Naive thymus-derived CD8-positive, alpha-beta T cell (primary cell): ENCODE measurements at places on chromosomes 5 and 9. TPM values are rescaled to one million over a fixed set of nuclear protein-coding genes. Genes with fewer than 3 reads are reported as not detected.

DNA sequence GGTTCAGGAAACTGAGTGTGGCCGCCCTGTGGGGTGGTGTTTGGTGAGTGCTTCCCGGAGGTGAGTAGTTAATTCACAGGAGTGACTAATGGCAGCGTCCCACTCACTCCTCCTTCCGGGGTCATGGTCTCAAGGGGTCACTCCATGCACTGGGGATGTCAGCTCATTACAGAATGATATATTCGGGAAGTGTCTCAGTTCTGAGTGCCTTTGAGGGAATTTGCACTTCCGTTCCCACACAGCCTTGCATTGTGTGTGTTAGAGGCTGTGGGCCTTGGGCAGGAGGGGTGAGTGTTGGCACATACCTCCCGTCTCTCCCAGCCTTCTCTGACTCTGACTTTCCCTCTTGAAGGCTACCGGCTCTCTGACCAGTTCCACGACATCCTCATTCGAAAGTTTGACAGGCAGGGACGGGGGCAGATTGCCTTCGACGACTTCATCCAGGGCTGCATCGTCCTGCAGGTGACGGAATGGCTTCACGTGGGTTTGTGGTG lies 10.5 kb upstream of the AHRR start:
- H3K36me3 ChIP-seq: peaks cover 55% of the 10 kb centered on the region
- H3K4me3 ChIP-seq: no peak overlapping the region
- H3K4me1 ChIP-seq: no peaks in the 10 kb centered on the region

DNA sequence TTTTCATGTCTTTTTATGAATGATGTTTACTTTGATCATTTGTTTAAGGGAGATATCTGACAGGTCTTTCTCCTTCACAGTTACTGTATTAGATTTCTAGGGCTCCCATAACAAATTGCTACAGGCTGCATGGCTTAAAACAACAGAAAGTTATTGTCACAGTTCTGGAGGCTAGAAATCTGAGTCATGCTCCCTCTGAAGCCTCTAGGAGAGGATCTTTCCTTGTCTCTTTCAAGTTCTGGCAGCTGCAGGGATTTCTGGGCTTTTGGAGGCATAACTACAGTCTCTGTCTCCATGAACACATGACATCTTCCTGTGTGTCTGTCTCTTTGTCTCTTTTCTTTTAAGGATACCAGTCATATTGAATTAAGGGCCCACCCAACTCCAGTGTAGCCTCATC lies 557.3 kb upstream of the SEMA6A start:
- DNase-seq: no peak
- H3K27me3 ChIP-seq: no peaks in the 10 kb centered on the region
- no peaks in the 10 kb centered on the region for H3K36me3 ChIP-seq
- no peak overlapping the region for H3K4me3 ChIP-seq
- no peak overlapping the region for H3K27ac ChIP-seq

DNA sequence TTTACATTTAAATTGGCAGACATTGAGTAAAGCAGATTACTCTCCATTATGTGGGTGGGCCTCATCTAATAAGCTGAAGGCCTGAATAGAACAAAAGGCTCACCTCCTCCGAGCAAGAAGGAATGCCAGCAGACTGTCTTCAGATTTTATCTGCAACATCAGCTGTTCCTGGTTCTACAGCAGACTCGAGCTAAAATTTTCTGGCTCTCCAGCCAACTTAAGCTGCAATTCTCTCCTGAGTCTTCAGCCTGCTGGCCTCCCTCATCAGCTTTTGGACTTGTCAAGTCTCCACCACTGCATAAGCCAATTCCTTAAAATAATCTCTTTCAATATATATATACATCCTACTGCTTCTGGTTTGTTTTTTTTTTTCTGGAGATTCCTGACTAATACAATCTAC lies 12.5 kb downstream of the TRPM3 start:
- no peaks in the 10 kb centered on the region for H3K36me3 ChIP-seq
- DNase-seq: no peak
- H3K27ac ChIP-seq: no peak overlapping the region
- no peaks in the 10 kb centered on the region for H3K27me3 ChIP-seq
- no peak overlapping the region for H3K4me3 ChIP-seq

- peaks cover 40% of the 10 kb centered on the region for H3K4me1 ChIP-seq
- no peaks in the 10 kb centered on the region for H3K36me3 ChIP-seq
- no peak overlapping the region for H3K27ac ChIP-seq
- H3K27me3 ChIP-seq: no peaks in the 10 kb centered on the region
Observed at GRCh38 chr5:150460781-150461180, 11.2 kb upstream of the RPS14 start.

GRCh38 chr5:58279259-58279658 lies 180.6 kb downstream of the PLK2 start:
- H3K4me1 ChIP-seq: no peaks in the 10 kb centered on the region
- H3K4me3 ChIP-seq: no peak overlapping the region
- DNase-seq: no peak
- no peaks in the 10 kb centered on the region for H3K27me3 ChIP-seq
- H3K36me3 ChIP-seq: no peaks in the 10 kb centered on the region
- H3K27ac ChIP-seq: no peak overlapping the region

GRCh38 chr9:16337322-16338029 lies 533.0 kb downstream of the BNC2 start:
- H3K4me1 ChIP-seq: no peaks in the 10 kb centered on the region
- no peak overlapping the region for H3K4me3 ChIP-seq
- H3K27ac ChIP-seq: no peak overlapping the region
- no peaks in the 10 kb centered on the region for H3K27me3 ChIP-seq
- no peak for DNase-seq

DNA sequence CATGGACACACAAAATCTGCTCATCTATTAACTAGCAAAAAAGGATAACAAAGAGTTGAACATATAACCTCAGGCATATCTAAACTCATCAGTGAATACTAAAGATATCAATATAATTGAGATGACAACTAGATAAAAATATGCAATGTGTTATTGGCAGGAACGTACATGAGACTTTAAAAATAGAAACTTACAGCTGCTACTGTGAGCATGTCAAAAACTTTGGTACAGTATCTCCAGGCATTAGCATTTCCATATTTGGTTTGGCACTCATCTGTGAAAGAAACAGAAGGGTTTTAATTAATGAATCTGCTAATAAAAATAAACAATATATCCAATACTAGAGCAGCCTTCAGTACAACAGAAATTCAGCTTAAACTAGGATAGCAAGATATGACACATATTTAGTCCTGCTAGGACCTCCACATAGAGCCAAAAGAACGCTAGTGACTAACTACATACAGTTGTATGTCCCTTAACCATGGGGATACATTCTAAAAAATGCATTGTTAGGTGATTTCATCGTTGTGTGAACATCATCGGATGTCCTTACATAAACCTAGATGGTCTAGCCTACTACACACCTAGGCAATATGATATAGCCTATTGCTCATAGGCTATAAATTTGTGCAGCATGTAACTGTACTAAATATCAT lies 10.5 kb upstream of the SCAI start:
- no peak overlapping the region for H3K4me3 ChIP-seq
- DNase-seq: no peak
- no peak overlapping the region for H3K27ac ChIP-seq
- H3K36me3 ChIP-seq: no peaks in the 10 kb centered on the region
- no peaks in the 10 kb centered on the region for H3K27me3 ChIP-seq
- H3K4me1 ChIP-seq: peaks cover 3% of the 10 kb centered on the region

GRCh38 chr9:78612091-78612490 lies 315.2 kb downstream of the PSAT1 start:
- no peak overlapping the region for H3K4me3 ChIP-seq
- H3K27ac ChIP-seq: no peak overlapping the region
- H3K36me3 ChIP-seq: no peaks in the 10 kb centered on the region
- DNase-seq: no peak

- no peak overlapping the region for H3K4me3 ChIP-seq
- H3K4me1 ChIP-seq: peaks cover 16% of the 10 kb centered on the region
- H3K27ac ChIP-seq: no peak overlapping the region
- H3K27me3 ChIP-seq: peaks cover 11% of the 10 kb centered on the region
- no peak for DNase-seq
Observed at GRCh38 chr9:81595887-81596543, 93.3 kb downstream of the TLE1 start.

DNA sequence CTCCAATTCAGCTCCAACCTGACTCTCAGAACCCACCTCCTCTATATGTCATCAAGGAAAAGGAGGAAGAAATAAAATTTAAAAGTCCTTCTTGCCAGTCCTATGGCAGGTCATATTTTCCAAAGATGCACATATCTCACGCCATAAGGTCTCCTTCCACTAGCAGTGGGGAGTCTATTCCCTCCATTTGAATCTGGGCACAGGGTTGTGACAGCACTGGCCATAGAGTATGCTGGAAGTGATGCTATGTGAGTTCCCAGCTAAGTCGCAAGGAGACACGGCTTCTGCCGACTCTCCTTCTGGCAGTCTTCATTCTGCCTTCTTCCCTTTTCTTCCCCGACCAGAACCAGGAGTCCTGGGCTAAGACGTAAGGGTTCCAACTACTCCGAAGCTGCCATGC lies 883.9 kb upstream of the DMAC1 start:
- no peaks in the 10 kb centered on the region for H3K27me3 ChIP-seq
- H3K27ac ChIP-seq: no peak overlapping the region
- H3K4me3 ChIP-seq: no peak overlapping the region
- H3K4me1 ChIP-seq: no peaks in the 10 kb centered on the region
- no peaks in the 10 kb centered on the region for H3K36me3 ChIP-seq

DNA sequence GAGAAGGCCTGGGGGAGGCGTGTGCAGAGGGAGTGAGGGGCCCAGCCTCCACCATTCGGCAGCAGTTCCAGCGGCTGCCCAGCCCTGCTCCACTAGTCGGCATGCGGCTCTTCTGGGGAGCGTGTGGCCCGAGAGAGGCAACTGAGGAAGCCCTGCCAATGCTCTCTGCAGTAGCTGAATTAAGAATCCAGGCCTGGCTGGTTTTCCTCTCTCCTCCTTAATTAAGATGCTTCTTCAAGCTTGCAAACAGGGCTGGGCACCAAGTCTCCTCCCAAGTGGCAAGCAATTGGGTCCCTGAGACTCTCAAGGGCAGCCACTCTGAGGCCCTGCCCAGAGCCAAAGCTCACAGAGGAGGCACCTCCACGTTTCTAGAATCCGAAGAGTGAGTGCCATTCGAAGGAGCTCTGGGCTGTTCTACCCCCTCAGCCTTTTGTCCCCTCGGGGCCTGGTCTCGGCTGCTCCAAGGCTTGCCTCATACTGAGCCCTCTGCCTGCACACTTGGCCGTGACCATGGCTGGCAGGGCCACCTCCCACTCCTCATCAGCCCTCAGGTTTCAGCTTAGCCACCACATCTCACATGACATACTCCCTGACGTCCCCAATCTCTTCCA lies 75.4 kb upstream of the LRRTM2 start:
- DNase-seq: no peak
- no peaks in the 10 kb centered on the region for H3K27me3 ChIP-seq

GRCh38 chr5:3179220-3179619 lies 416.4 kb upstream of the IRX1 start:
- H3K4me3 ChIP-seq: no peak overlapping the region
- H3K36me3 ChIP-seq: no peaks in the 10 kb centered on the region
- H3K27me3 ChIP-seq: no peaks in the 10 kb centered on the region
- H3K4me1 ChIP-seq: no peaks in the 10 kb centered on the region
- DNase-seq: no peak

GRCh38 chr9:126395439-126396212 lies 69.0 kb downstream of the MVB12B start:
- peaks cover 47% of the 10 kb centered on the region for H3K36me3 ChIP-seq
- DNase-seq: no peak
- peak overlapping the region; percentile 16 for H3K4me3 ChIP-seq
- peaks cover 60% of the 10 kb centered on the region for H3K4me1 ChIP-seq
- no peaks in the 10 kb centered on the region for H3K27me3 ChIP-seq
- H3K27ac ChIP-seq: peak overlapping the region; percentile 98

- H3K27ac ChIP-seq: peak within 1 kb of the TSS; percentile 97
- H3K4me3 ChIP-seq: peak within 1 kb of the TSS; percentile 93
- DNase-seq: peak; percentile 87
- H3K36me3 ChIP-seq: peaks cover 4% of the 10 kb centered on the region
- no peaks in the 10 kb centered on the region for H3K27me3 ChIP-seq
- H3K4me1 ChIP-seq: peaks cover 20% of the 10 kb centered on the region
Observed at GRCh38 chr5:36876299-36876964, at the start of gene NIPBL. Gene NIPBL, plus strand, starts transcription at chr5:36876769. Its CDS starts 76,928 bp downstream, at chr5:36953697.

DNA sequence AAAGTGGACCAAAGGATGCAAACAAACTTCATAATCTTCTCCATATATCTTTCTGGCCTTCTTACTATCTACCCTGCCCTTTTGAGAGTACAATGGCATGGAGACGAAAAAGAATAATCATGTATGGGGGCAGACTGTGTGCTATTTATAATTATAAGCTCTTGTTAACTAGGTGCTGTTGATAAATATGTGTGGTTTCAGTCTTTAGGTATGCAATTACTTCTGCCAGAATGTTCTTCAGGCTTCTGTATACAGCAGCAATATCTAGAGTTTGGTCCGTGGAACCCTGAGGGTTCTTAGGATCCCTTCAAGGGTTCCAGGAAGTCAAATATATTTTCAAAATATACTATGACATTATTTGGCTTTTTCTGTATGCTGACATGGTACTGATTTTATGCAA lies 20.5 kb upstream of the PRR16 start:
- no peaks in the 10 kb centered on the region for H3K4me1 ChIP-seq
- no peaks in the 10 kb centered on the region for H3K36me3 ChIP-seq
- H3K4me3 ChIP-seq: no peak overlapping the region
- H3K27me3 ChIP-seq: no peaks in the 10 kb centered on the region
- DNase-seq: no peak

DNA sequence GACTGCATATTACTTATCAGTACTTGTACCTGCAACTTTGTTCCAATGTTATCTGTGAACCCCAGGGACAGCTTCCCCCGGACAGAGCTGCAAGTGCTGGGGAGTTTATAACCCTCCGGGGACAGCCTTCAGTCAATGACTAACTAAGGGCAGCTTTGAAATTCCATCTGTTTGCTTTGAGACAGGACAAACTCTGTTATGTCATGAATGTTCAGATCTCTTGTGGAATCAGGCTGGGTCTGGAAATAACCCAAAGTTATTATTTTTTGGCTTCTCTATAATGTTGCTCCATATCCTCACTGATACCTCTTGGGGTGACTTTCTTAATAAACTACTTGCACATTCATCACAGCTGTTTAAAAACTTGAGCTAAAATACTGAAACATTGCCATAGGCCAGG lies 617.5 kb upstream of the TLE4 start:
- H3K36me3 ChIP-seq: no peaks in the 10 kb centered on the region
- H3K27me3 ChIP-seq: peaks cover 6% of the 10 kb centered on the region
- H3K27ac ChIP-seq: no peak overlapping the region
- no peaks in the 10 kb centered on the region for H3K4me1 ChIP-seq
- no peak overlapping the region for H3K4me3 ChIP-seq

DNA sequence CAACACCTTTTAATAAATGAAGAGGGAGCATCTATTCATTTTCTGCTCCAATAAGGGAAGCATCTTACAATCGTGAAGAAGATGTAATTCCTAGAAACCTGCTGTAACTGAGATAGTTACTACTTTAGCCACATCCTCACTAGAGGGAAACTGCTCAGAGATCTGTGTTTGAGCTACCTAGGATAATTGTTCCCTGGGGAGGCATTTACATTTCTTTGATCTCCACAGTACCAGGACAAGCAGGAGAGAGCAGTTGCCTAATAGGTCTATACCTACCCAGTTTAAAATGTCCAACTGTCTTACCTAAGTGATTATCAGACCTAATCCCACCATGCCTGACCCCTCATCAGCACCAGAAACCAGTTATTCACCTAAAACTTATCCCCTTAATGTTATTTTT lies 196.9 kb downstream of the TUSC1 start:
- DNase-seq: no peak
- H3K27me3 ChIP-seq: no peaks in the 10 kb centered on the region
- peaks cover 8% of the 10 kb centered on the region for H3K36me3 ChIP-seq
- no peak overlapping the region for H3K4me3 ChIP-seq
- no peaks in the 10 kb centered on the region for H3K4me1 ChIP-seq

The PKD2L2 gene
- total RNA-seq: not detected

The LRRC19 gene
- total RNA-seq: not detected

The CCDC180 gene
- total RNA-seq: 12.5 TPM

The CARTPT gene
- total RNA-seq: not detected

The ACTBL2 gene
- not detected for total RNA-seq
